Thoracic aorta endothelial cell (primary cell): ENCODE measurements at places on chromosomes 4 and X. TPM values are rescaled to one million over a fixed set of nuclear protein-coding genes. Genes with fewer than 3 reads are reported as not detected.

BCOR gene
- total RNA-seq, result 19.5 and 21.5 TPM in 2 replicates

AADAT gene
- 0.93 and 1.2 TPM in 2 replicates for total RNA-seq

CT45A10 gene
- not detected in 2 replicates for total RNA-seq

MED28 gene
- 16.5 and 20.6 TPM in 2 replicates for total RNA-seq

GLA gene
- 42.2 and 43.3 TPM in 2 replicates for total RNA-seq

UPF3B gene
- total RNA-seq, result 4.1 and 4.9 TPM in 2 replicates

ART3 gene
- total RNA-seq, result not detected in 2 replicates

POLN gene
- 3.2 and 5.6 TPM in 2 replicates for total RNA-seq

COL4A5 gene
- 9.3 and 19.1 TPM in 2 replicates for total RNA-seq

NLGN3 gene
- 0.07 and 0.13 TPM in 2 replicates for total RNA-seq

GRID2 gene
- total RNA-seq, result not detected in 2 replicates

FANCB gene
- 11.7 and 15.9 TPM in 2 replicates for total RNA-seq

BRS3 gene
- not detected in 2 replicates for total RNA-seq

ZCCHC12 gene
- 0.13 TPM in 1 of 2 replicates, not detected in the other for total RNA-seq

CXCL10 gene
- not detected in 2 replicates for total RNA-seq

ERCC6L gene
- 10.9 and 16.9 TPM in 2 replicates for total RNA-seq

RAB33A gene
- total RNA-seq, result 0.27 and 0.43 TPM in 2 replicates

TKTL1 gene
- under 0.01 TPM in 1 of 2 replicates, not detected in the other for total RNA-seq

CSN1S1 gene
- total RNA-seq, result not detected in 2 replicates
